Activated CD8-positive, alpha-beta memory T cell treated with anti-CD3 and anti-CD28 coated beads, Interleukin-2, amount 50 U/mL, for 4 hours (primary cell): ENCODE measurements at places on chromosomes 7 and 10.

- DNase-seq, result no peak
These were observed 106.3 kb downstream of the ATXN7L1 start for GRCh38 chr7:105769901-105770628.

DNA sequence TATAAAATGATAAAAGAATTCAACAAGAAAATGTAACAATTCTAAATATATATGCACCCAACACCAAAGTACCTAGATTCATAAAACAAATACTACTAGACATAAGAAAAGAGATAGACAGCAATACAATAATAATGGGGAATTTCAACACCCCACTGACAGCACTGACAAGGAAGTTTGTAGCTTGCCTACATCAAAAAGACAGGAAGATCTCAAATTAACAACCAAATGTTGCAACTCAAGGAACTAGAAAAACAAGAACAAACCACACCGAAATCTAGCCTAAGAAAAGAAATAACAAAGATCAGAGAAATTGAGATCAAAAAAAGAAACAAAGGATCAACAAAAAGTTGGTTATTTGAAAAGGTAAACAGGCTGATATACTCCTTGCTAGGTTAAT lies 36.5 kb upstream of the TNKS2 start:
- no peak for DNase-seq

DNA sequence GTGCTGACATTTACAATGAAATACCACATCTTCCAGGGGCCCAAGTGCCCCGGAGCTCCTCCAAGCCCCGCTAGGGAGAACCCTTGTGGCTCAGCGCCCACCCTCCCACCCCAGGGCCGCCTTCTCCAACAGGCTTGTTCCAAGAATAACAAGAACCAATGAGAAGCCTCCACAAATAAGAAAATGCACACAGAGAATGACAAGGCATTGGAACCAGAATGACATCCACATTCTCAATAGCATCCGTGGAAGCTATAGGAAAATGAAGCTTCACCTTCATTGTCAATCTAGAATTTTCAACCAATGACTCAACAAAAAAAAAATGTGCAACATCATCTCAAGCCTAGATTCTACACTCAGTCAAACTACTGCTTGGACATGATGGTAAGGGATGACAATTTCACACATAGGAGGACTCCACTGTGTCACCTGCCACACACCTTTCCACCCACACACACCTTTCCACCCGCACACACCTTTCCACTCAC lies 50.4 kb upstream of the PPP2R2D start:
- DNase-seq, result no peak

DNA sequence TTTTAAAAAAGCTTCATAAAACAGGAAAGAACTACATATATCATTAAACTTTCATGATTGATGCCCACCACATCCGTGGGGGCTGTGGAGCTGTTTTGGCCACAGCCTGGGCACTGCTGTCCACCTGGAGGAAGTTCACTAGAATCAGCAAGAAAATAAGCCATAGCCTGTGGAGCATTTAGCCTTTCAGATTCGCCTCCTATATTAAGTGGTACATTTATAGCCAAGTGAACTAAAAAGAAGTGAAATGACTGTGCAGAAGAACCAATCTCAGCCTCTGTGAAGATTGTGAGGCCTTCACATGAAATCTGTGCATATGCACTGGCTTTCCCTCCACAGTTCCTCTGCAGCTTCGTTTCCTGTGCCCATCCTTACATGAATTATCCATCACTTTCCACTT lies 23.5 kb downstream of the WNT16 start:
- DNase-seq, result no peak

- no peak for DNase-seq
These were observed 254.9 kb downstream of the KIAA1217 start for GRCh38 chr10:24463611-24464426.

DNA sequence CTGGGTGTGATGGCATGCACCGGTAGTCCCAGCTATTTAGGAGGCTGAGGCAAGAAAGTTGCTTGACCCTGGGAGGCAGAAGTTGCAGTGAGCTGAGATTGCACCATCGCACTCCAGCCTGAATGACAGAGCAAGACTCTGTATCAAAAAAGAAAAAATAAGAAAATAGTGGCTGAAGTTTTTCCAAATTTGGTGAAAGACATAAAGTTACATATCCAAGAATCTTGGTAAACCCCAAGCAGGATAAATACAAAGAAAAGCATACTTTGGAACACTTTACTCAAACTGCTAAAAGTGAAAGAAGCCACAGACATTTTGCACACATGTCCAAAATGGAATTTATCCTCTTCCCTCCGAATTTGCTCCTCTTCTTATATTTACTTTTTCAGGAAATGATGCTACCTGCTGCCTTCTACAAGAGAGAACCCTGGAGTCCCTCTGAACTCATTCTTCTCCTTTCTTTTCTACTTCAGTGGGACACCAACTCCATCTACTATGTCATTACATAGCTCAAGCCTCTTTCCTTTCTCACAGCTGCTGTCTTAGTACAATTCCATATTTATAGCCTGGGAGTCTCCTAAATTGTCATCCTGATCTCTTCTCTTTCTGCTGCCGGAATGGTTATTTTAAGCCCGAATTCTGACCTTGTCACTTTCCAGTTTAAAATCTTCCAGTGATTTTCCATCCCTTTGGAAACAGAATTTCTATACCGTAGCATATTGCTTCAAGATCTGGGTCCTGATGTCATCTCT lies 17.3 kb upstream of the SMNDC1 start:
- DNase-seq, result no peak

DNA sequence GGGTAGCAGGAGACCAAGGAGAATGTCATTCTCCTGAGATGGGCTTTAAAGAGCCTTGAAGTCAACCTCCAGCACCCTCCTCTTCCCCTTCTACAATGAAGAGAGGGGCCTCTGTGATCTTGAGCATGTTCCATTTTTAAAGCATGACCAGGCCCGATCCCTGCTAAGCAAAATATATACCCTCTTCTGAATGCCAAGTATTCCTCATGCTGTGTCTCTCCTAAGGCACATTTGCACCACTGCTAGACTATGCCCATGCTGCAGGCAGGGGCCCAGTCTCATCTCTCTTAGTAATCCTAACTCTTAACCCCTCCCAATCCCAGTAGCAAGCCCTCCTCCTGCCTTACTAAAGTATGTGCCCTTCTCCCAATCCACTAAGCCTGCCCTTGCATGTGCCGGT lies 18.4 kb downstream of the SORBS1 start:
- no peak for DNase-seq

DNA sequence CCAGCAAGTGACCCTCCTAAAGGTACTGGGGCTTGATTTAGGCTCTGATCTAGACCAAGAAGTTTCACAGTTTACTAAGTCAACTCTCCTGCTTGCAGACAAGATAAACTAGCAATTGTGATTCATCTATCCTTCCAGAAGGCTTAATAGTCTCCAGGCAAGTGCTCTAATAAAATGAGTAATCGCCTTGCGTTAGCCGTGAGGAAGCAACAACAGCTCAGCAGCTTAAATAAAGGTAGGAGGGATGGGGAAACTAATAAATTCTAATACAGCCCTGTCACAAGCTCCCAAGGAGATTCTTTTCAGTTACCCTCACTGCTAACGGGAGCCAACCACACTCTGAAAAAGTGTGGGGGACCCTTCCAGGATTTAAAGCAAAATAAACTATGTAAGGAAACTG lies 48.4 kb downstream of the FRMD4A start:
- DNase-seq, result no peak
